Skin of body (tissue), 3 donors: ENCODE measurements at places on chromosomes 13 and 19. TPM values are rescaled to one million over a fixed set of nuclear protein-coding genes. Genes with fewer than 3 reads are reported as not detected.

ZNF723 gene
- total RNA-seq: not detected

PNMA8A gene
- 17.3 TPM for total RNA-seq

ACP7 gene
- total RNA-seq: 5.2 TPM

KIR2DL4 gene
- total RNA-seq: not detected

ZNF471 gene
- 8.9 TPM for total RNA-seq

IGFL1 gene
- 0.69 TPM for total RNA-seq

TBXA2R gene
- 1.2 TPM for total RNA-seq

CEACAM21 gene
- total RNA-seq: 1.2 TPM
